ENCODE measurements at places on chromosomes 16 and 17.

GRCh38 chr16:57084257-57084770, 8.1 kb upstream of the CPNE2 start:
- DNase-seq = peak; percentile 57

- DNase-seq = no peak
Observed at GRCh38 chr16:9328411-9328810, 237.0 kb downstream of the HAPSTR1 start.

DNA sequence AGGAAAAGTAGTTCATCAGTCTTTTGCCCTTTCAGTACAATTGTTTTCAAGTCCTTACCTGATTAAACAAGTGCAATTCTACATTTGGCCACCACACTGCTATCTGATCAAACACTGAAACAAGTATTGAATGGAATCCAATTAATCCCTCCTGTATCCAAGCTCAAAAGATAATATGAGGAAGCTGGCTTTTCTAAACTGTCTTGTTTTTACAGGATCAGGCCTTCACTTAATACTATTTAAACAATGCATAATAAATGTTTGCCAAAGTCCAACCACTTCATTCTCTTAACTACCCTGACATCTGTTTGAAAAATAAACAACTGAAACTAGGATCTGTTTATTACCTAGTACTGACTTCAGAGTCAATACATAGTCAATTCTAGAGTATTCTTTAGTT, 131.6 kb downstream of the MRTFB start:
- no peak for DNase-seq

DNA sequence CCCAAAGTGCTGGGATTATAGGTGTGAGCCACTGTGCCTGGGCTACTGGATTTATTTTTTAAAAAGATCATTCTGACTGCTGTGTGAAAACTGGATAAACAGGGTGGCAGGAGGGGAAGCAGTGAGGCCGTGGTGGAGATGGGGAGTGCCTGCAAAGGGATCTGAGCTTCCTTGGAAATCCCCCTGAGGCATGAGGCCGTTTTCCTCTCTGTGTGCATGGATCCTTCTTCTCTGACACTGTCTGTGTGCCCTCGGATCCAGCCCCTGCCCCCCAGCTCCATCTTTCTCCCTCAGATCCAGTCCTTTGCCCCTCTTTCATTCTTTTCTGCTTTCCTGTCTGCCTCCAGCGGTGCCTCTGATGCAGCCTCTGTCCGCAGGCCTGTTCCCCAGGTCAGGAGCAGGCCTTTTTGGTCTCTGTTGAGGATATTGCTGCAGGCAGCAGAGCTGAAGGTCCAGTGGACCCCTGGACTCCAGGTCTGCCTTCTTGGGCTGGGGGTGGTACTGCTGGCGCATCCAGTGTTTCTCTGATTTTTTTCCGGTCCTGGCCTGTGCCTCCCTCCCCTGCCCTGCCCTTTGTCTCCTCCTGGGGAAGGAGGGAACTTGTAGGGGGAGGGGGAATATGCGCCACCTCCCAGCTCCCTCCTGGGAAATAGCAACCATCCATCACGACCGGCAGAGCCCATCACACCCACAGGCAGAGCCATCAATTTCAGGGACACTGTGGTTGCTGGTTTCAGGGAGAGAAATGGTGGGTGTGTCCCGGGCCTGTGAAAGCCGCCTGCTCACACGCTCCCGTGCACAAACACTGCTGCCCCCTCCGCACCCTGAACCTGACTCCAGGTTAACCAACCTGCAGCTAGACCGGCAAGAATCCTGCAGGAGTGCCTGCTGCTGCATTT, 17.0 kb downstream of the MGAT5B start:
- DNase-seq = no peak

DNA sequence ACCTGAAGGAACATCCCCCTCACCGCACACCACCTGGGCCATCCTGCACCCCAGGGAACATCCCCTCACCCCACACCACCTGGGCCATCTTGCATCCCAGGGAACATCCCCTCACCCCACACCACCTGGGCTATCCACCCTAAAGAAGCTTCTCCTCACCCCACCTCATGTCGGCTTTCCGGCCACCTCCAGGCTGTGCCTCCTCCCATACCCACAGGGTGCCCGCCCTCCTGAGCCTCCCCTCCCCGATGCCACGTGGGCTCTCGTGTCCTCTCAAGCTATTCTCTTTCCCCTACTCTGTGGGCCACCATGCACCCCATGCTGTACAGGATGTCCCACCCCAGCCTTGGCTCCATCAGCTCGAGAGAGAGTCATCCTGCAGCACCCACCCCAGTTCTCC, 18.0 kb downstream of the MYLK3 start:
- DNase-seq = no peak

- no peak for DNase-seq
Observed at GRCh38 chr17:49299996-49300395, 62.1 kb downstream of the ZNF652 start.

GRCh38 chr17:81395600-81396277, 482 bp downstream of the BAHCC1 start:
- no peak for DNase-seq

GRCh38 chr17:47131761-47132160, 57.3 kb downstream of the CDC27 start:
- no peak for DNase-seq

DNA sequence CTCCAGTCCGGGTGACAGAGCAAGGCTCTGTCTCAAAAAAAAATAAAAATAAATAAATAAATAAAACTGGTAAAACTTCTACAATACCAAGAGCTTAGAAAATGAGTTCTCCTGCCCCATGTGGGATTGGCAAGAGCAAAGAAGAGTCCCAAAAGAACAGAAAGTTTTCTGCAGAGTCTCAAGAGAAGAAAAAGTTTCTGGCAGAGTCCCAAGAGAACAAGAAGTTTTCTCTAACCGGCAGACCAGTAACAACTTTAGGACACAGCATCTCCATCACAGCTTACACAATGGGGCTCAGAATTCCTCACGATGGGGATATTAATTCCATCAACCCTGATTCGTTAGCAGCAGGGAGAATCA, 1.1 kb downstream of the SLC39A11 start:
- no peak for DNase-seq

DNA sequence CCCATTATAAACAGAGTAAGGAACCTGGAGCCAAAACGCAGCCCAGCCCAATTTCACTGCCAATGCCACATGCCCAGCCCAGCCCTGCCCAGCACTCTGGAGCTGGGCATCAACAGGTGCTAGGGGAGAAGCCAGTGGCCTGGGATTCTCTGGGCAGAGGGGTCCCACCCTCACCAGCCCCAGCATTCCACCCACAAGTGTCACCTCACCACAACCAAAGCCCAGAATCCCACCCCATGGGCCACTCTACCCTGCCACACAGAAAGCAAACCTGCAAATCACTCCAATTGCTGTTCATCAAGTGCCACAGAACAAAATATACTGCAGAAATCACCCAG, 102.5 kb upstream of the CDH5 start:
- no peak for DNase-seq

DNA sequence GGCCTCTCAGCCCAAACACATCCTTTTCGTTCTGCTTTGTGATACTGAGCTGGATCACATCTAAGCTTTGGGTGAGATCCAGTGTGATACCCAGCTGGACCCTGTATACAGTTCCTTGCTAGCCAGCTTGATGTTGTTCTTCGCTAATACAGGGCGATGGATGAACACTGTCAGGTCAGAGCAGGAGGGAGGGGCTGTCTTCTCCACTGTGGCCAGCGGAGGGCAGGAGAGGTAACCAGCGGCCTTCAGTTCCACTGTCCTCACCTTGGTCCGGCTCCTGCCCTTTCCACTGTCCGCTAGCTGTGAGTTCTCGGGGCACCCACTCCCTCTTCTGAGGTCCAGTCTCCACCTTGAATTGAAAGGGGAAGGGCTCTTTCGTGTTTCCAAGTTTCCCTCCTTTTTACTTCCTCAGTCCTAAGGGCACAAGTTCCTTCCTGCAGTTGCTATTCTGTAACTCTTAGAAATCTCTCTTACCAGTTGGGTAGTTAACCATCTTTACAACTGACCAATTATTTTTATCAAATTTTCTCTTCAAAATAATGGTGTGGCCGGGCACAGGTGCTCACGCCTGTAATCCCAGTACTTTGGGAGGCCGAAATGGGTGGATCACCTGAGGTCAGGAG, 3.0 kb upstream of the ZNF213 start:
- peak; percentile 34 for DNase-seq

DNA sequence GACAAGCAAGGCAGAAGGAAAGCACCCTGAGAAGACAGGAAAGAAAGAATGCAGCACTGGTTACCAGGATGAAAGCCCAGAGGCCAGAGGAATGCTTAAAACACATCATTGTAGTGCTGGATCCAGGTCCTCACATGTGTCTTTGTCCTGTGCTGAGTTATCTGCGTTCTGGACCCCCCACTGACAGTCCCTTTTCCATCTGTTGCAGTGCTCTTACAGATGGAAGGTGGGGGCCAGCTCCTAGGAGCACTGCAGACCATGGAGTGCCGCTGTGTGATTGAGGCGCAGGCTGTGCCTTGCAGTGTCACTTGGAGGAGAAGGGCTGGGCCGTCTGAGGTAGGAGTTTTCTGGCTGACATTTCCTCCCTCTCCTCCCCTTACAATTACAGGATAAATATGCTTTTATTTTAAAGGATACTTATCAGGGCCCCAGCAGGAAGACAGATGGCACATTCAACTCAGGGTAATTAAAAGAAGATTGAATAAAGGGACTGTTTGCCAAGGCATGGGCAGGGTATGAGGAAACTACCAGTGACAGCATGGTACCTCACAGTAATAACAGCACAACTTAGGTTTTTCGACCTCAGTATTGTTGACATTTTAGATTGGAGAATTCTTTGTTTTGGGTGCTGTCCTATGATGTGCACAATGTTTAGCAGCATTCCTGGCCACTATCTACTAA, 3.0 kb downstream of the EME1 start:
- no peak for DNase-seq

GRCh38 chr17:27457360-27457715, 1.1 kb downstream of the KSR1 start:
- DNase-seq = no peak

- DNase-seq = no peak
Observed at GRCh38 chr16:49932946-49933345, 77.0 kb upstream of the ZNF423 start.

DNA sequence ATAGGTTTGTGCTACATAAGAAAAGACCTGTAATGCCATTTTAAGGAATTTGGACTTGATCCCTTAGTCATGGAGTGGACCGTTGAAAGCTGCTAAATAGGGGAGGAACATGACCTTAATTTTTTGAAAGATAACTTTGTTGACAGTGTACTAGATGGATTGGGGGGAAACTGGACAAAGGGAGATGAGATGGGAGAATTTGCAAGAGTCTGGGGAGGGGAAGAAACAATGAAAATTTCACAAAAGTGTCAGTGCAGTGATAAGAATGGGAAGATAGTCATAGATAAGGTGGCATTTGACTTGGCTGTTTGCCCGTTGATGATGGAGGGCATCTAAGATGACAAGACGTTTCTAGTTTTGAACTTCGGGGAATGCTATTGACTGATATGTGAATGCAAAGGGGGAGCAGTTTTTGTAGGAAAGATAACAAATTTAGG, 22.3 kb upstream of the KRT10 start:
- DNase-seq = no peak

- DNase-seq = no peak
Observed at GRCh38 chr17:1928976-1929375, 96.2 kb downstream of the RTN4RL1 start.

DNA sequence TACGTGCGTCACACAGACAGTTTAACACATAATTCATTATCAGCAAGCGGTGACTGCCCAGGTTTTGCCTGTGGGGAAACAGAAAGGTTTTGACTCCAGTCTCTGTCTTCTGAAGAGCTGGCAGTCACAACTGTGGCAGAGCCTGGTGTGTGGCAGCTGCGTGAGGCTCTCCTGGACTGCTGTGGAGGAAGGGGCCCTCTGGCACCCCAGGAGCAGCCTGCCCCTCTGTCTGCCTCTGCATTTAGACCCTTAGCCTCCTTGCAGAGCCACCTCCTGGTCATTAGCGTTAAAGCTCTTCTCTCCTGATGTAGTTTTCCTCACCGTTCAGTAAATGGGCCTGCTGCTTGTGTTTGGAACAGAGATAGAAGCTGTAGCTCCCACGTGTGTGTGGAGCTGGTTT, 10.9 kb downstream of the RAB40C start:
- no peak for DNase-seq

GRCh38 chr16:28596840-28597691, at the start of gene SULT1A2:
Gene SULT1A2 (minus strand): TSS chr16:28597050. CDS start chr16:28595930, 1,120 bp downstream.
- DNase-seq = no peak

DNA sequence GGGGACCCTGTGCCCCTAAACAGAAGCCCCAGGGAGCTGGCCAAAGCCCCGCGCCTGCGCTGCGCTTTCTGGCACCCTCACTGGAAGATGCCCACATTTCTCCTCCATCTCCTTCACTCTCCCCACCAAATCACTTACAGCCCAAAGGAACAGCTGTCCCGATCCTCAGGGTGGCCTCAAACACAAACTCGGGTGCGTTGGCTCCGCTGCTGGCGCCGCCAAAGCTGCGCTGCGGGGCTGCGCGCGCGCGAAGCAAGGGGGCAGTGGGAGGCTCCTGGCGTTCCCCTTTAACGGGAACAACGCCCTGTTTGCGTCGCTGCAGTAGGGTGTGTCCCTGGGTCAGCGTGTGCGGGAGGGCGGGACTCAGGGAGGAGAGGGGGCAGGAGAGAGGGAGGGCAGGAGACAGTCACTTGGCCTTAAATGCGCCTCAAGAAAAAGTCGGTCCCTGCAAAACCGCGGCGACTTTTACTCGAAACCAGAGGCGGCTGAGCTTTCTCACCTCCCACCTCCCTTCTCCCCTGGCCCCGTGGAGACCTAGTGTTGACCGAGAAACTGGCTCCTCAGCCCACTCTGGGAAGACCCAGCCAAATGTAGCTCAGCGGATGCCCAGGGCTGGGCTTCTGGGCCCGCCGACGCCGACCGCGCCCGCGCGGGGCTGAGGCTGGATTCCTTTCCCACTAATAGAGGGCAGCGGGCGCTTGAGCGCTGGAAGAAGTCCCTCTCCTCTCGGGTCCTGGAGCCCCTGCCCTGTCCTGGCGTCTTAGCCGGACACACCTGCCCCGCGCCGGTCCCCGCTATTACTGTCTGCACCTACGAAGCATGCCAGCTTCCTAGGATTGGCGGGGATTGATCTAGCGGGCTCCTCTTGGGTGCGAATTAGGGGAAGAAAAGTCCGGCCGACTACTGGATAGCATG, 2.6 kb downstream of the PMP22 start:
- DNase-seq = peak; percentile 10

GRCh38 chr17:67132366-67132765, 88.0 kb downstream of the CACNG1 start:
- DNase-seq = no peak

DNA sequence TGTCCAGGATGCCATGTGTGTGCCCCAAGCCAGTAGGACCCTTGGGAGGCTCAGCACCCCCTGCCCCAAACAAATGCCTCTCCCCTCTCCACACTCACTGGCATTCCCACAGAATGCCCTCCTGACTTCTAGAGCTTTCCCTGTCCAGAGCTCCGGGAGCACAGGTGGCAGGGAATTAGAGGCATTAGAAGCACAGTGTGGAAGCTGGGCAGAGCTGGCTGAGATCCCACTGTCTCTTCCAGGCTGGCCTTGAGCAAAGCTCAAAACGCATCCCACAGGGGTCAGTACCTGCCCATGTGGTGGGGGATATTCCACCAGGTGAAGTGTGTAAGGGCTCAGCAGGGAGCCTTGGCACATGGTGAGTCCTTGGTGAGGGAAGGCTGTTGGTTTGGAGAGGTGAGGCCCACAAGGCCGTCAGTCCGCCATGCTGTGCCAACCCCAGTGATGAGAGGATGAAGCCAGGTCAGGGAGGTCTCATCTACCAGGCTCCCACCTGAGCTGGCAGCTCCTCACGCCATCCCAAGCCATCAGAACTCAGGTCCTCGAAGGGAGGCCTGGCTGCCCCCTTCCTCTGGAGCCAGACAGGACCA, 18.1 kb downstream of the ENDOV start:
- DNase-seq = no peak

GRCh38 chr16:84538222-84538840, 33.9 kb upstream of the MEAK7 start:
- no peak for DNase-seq
